ENCODE measurements at places on chromosomes 6 and 20. TPM values are rescaled to one million over a fixed set of nuclear protein-coding genes. Genes with fewer than 3 reads are reported as not detected.
A peak's percentile ranks its signal among the peaks of the same experiment; 100 is the strongest.

- no peak for DNase-seq
These were observed 49.3 kb downstream of the GPR63 start for GRCh38 chr6:96787846-96788580.

- no peak for DNase-seq
These were observed 34.5 kb upstream of the FUCA2 start for GRCh38 chr6:143545976-143546547.

GRCh38 chr6:124694139-124694705 is 268.0 kb upstream of the RNF217 start:
- DNase-seq, result no peak

DNA sequence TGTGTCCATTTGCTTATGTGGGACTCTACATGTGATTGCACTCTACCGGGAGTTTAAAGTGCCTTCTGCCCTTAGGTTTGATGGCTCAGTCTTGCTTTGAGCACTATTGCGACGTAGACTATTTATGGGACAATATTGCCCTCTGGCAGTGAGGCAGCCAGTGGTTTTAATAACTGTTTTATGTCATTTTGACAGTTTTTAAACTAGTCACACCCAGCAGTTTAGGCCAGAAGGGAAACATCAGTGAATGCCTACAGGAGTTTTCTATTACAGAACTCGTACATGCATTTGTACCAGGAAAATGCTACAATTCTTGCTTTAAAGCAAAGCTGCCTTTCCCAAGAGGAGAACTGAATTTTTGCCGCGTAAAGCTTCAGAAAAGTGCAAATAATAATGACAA is 813.7 kb downstream of the KIF16B start:
- DNase-seq, result no peak

DNA sequence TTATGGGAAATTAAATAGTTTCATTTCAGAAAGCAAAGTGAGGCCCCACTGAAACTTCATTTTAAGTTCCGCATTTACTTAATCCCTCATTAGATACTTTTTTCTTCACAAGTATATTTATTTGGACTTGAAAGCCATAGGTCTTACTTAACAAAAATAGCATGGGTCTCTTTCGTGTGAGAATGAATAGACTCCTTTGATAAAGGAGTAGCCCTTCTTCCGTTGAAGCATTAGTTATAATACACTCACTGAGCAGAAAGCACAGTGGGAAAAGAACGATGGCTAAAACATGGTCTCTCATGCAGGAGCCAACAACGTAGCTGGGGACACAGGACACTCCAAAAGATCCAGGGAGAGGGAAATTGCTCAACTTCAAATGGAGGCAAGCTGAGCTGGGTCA is 130.4 kb downstream of the SLC23A2 start:
- no peak for DNase-seq

ADGRF5 gene
- total RNA-seq, result not detected

DNA sequence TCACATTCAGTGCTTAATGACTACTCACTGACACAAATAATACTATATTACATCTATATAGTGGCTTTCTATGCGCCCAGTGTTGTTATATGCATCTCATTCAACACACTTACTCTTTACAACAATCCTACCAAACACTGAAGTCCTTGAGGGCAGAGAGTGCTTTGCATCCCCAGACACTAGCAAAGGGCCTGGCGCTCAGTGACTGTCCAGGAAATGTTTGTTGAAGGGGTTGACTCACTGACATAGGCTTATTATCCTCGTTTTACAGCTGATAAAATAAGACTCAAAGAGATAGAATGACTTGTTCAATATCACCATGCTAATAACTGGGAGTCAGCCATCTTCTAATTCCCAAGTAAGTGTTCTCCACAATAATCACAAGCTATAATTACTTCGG is 163.3 kb downstream of the ARHGAP18 start:
- no peak for DNase-seq

GRCh38 chr20:62940875-62941274 is 2.9 kb downstream of the GID8 start:
- DNase-seq, result no peak

DNA sequence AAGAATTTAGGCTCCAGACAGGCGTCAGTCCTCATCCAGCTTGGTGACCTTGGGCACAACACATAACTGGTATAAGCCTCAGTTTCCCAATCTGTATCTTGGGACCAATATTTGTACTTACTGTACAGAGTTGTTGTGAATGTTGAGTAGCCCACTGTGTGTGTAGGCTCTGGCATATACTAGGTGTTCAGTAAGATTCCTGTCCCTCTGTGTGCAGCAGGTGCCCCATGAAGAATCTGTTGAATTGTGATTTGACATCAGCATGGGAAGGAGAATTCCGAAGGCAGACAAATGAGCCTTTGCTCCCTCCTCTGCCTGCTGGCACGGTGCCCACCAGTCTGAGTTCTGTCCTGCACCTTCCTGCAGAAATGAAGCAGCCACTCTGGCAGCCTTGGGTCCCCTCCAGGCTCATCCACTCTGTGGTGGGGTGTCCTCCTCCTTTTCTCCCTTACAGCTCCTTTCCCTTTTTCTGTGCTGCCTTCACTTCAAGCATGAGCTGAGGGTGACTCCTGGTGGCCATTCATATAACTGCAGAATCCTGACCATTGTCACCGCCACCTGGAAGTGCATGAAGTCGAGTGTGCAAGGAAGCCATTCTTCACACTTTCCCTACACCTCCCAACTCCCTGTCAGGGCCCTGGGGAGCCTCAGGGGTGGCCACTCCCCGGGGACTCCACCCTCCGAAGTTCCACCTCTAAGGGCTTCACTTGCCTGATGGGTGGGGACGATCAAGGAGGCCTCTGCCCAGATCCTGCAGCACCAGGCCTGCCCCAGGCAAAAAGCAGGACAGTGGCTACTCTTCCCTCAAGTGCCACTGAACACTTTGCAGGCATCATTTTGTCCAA is 48.2 kb downstream of the MRPL14 start:
- DNase-seq, result peak; percentile 77

DNA sequence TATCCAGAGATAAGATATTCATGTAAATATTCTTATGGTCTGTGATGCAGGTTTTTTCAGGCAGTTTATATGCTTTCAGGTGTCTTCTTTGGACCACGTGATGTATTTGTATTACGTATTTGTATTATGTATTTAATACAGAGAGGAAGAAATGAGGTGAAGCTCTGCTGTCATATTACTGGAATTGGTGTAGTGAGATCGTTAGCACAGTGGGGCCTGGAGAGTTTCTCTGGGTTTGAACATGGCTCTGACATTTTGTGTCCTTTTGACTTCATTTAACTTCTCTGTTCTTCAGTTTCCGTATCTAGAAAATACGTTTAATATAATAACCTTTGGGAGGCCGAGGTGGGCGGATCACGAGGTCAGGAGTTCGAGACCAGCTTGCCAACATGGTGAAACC is 1.6 kb upstream of the PRIM2 start:
- DNase-seq, result no peak

DNA sequence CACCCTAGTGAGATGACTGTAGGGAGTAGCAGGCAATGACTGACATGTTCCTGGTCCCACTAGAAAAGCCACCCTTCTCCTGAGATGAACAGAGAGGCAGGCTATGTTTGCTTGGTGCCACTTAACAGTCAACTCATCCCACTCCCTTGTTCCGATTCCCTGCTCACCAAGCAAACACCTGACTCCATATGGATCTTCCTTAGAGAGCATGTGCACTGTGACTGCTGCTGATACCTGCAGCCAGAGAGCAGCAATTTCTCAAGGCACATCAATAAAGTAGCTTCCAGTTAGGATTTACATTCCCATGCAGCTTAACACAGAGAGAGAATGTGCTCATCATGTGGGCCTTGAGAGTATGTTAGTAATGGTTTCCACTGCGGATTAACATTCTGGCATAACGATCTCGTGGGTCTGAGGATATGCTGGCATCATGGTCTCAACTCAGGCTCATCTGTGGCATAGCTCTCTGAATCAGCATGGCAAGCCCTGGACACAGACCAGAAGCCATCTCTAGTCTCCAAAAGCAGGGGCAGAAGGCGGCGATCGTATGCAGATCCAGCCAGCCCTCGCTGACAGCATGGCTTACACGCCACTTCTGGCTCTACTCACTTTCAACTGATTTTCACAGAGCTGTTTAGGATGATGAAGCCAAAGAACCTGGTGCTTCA is 43.9 kb downstream of the ATXN1 start:
- DNase-seq, result no peak

DNA sequence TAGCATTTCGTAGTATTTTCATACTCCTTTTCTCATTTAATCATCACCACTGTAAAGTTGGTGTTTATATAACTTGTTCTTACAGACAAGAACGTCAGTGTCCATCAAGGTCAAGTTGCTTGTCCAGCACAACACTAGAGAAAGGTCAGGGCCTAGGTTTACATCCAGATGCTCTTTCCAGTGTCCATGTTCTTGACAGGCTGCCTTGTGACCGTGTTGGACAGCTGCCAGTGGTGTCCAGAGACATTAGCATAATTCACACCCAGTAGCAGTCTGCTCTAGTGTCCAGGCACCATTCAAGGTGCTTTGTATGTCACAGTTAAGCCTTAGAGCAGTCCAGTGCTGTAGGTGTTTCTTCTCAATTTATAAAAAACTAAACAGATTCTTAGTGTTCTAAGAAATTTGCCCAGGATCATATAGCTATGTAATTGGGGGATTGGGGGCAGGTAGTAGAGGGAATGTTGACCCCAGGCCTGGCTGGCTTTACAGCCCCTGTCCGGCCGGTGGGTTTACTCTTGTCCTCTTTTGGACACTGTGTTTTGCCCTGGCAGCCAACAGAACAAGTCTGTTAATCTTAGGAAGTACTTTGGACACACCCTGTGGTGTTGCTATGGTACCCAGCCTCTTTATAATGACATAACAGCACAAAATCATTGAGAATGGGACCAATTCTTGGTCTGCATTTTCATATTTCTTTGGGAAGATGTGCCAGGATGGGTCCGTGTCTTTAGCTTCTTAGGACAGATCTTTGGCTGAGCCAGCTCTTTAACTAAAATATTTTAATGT is 8.0 kb downstream of the STK35 start:
- no peak for DNase-seq

DNA sequence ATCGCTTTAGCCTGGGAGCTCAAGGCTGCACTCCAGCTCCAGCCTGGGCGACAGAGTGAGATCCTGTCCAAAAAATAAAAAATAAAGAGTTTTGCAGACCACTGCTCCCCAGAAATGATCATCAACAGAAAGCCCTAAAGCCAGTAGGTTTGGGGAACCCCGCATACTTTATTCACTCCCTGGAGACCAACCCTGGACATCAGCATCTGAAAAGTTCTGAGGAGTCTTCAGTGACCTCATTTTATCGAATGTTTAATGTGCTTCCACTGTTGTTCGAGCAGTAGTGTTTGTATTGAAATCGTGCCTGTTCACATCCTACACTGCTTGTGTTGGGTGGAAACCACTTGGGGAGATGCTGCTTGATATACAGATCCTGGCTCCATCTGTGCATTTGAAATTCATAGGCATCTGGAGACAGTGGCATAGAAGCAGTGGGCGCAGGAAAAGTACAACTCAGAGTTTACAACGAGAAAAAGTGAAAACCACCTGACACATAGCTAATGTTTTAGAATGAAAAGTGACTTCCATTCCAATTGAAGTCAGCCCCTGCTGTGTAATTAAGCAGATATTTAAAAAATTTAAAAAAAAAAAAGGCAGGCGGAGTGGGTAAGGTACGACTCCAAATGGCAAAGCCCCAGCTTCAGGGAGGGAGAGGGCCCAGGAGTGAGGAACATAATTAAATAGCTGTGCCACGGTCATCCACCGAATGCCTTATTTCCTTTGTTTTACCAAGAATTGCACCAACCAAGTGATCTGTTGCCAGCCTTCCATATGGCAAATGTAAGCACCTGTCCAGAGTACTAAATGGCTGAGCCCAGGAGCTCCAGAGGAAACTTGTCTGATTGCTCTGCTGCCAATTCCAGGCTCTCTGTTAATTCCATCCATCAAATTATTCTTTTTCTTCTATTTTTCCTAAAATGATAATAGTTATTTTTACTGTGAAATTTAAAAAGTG is 100.4 kb upstream of the NAA20 start:
- DNase-seq, result no peak

- no peak for DNase-seq
These were observed 8.9 kb upstream of the SLC22A1 start for GRCh38 chr6:160112628-160113299.

BFSP1 gene
- 0.14 TPM for total RNA-seq

TBC1D7 gene
- 21.8 TPM for total RNA-seq

DNA sequence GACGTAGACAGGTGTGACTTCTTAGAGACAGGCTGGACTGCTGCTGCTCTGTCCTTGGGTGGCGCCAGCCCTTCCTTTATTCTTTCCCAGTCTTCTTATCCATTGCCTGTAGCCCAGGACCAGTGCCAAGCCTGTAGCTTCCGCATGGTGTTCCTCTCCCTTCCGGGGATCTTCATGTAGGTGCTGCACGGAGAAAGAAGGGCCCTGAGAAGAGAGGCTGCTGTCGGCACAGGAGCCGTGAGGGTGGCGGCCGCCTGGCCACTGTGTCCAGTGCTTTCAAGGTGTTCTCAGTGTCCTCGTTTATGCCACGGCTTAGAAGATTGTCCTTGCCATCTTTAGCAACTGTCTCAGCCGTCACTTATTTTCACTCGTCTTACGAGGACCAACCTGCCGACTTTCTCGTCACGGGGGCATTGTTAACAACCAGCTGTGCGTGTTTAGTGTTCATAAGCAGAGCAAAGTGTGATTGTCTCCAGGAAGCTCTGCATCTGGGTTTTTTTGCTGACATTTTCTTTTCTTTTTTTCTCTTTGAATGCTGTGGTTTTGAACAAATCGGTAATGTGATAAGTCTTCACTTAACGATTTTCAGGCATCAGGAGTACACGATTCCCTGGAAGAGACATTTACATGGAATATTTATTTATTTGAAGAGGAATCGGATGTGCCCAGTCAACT is 61.2 kb downstream of the PPP1R14C start:
- DNase-seq, result no peak

MUC22 gene
- not detected for total RNA-seq

DNMT3B gene
- total RNA-seq, result 2.2 TPM

DNA sequence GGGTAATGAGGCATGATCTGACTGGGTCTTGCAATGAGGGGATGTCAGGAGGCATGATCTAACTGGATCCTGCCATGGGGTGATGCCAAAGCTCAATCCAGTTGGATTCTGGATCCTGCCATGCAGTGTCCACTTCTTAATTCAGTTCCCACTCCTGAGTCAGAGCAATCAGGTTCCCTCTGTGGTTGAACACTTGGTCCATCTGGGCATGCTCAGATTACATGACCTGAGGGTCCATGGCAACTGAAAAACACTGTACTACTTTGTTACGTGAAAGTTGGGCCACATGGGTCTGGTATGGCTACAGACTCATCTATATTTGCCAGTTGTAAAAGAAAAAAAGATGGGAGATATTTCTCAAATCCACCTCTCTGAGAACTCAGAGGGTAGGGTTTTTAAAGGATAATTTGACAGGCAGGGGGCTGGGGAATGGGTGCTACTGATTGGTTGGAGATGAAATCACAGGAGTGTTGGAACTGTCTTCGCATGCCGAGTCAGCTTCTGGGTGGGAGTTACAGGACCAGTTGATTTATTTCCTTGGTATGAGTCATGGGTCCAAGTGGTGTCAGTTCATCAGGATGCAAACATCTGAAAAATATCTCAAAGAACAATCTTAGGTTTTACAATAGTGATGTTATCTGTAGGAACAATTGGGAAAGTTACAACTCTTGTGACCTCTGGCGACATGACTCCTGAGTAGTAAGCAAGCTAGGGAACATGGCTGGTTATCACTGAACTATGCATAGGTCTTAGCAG is 21.6 kb downstream of the C6orf163 start:
- DNase-seq, result no peak

PRR18 gene
- not detected for total RNA-seq

GRCh38 chr6:36610041-36610955 is 16.1 kb downstream of the SRSF3 start:
- DNase-seq, result no peak

SMPD2 gene
- 10.3 TPM for total RNA-seq

GRCh38 chr6:23262864-23263263 is 693.5 kb downstream of the HDGFL1 start:
- no peak for DNase-seq
